Stimulated activated CD8-positive, alpha-beta memory T cell treated with anti-CD3 and anti-CD28 coated beads, Interleukin-7, amount 100 ng/mL, for 1 hour (primary cell): ENCODE measurements at places on chromosomes 12 and 14.

GRCh38 chr14:77272261-77272660 lies 1.3 kb upstream of the NGB start:
- no peak for DNase-seq

DNA sequence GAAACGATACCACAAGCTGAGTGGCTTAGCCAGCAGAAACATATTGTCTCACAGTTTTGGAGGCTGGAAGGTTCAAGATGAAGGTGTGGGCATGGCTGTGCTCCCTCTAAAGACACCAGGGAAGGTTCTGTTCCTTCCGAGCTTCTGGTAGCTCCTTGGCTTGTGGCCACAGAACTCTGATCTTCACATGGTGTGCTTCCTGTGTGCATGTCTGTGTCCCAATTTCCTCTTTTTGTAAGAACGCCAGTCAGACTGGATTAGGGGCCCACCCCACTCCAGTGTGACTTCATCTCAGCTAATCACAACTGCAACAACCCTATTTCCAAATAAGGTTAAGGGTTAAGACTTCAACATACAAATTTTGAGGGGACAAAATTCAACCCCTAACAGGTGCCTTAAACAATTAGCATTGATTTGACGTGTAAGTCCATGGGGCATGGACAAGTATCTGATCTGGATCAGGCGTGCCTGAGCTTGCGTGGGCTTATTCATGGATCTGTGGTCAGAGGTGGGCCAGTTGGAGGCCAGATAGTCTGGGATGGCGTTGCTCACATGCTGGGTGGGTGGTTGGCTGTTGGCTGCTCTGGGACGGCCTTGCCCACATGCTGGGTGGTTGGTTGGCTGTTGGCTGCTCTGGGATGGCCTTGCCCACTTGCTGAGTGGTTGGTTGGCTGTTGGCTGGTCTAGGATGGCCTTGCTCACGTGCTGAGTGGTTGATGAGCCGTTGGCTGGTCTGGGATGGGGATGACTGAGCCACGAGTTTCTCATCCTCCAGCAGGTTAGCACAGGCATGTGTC lies 88.5 kb downstream of the LGMN start:
- no peak for DNase-seq

GRCh38 chr14:35405304-35405996 lies 901 bp upstream of the NFKBIA start:
- DNase-seq = no peak

DNA sequence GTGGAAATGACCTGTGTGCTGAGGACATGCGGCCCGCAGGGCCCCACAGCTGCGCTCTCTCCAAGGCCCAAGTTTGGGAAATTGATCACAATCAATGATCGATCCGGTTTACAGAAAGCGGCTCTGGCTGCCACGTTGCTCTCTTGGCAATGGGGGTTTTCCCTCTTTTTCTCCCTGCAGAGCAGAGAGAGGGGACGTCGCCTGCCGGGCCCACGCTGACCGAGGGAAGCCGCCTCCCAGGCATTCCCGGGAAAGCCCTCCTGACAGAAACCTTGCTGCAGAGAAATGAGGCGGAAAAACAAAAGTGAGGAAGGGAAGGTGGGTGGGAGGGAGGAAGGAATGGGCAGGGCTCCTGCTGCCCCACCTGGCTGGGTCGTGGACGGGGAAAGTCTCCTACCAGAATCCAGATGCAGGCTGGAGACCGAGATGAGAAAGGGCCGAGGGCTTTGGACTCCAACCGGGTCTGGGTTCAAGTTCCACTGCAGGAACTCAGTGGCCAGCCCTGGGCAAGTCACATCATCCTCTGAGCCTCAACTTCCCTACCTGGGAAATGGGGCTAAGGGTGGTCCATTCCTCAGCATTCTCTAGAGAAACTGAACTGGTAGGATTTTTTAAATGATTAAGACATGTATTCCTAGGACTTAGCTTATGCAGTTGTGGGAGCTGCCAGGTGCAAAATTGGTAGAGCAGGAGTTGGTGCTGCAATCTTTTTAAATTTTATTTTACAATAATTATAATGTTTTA lies 75.5 kb downstream of the PHETA1 start:
- DNase-seq = no peak

DNA sequence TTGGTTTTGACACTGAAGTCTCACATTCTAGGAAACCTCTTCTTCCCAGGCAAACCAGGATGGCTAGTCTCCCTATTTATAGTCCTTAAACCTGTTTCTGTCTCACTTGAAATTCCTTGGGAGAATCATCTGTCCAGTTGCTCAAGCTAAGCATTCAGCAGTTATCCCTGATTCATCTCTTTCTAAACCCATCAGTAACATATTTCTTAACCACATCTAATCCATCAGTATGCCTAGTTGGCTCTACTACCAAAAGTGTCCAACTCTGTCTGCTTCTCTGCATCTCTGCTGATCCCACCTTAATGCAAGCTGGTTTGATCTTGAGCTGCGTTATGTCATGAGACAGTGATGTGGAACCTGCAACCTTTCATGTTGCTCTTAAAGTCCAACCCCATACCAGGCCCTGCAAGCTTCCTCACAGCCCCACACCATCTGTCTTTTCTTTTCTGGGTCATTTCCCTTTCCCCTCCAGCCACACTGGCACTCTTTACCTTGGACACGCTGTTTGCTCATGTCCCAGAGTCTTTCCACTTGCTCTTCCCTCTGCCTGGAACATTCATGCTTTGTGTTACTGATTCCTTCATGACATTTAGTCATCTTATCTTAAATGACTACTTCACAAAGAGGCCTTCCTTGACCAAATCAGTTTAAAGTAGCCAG lies 380.8 kb upstream of the RGS6 start:
- DNase-seq = no peak

- no peak for DNase-seq
Observed at GRCh38 chr14:22596354-22596879, 1.7 kb upstream of the ABHD4 start.

DNA sequence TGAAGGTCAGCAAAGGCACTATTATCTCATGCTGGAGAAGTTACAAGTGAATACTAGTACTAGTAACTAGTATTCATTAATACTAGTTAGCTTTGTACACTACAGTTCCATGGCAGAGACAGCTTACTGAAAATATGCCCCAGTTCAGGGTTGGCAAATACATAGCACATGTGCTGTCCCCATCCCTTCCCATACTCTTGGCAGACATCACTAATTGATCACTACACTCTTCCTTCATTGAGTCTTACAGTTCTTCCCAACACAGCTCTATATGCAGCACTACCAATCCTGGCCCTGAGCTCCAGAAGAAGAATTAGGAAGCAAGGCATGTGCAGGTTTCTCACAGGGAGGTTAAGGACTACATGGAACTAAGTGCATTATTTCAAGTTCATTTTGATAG lies 168.3 kb upstream of the EEA1 start:
- DNase-seq = no peak

- DNase-seq = no peak
Observed at GRCh38 chr14:78242086-78242485, 71.9 kb downstream of the NRXN3 start.

- no peak for DNase-seq
Observed at GRCh38 chr14:78968265-78968664, 798.1 kb downstream of the NRXN3 start.

DNA sequence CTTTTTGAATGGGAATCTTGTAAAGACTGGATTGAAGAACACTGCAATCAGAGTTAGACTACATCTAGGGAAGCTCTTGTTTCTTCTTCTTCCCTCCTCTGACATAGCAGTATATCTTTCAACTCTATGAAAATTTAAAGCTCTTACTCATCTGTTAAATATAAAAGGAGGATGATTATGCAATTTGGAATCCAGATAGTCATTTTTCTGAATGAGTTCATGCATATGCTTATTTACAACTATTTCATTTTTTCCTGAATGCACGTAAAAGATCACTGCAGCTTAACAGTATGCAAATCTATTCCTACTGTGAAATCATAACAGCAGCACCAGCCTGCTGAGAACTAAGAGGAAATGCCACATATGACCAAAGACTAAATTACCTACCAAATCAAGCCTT lies 133.5 kb upstream of the TMCC3 start:
- no peak for DNase-seq

GRCh38 chr12:32508626-32509025 lies 109.3 kb downstream of the FGD4 start:
- no peak for DNase-seq

- no peak for DNase-seq
Observed at GRCh38 chr12:130476451-130477135, 138.9 kb downstream of the PIWIL1 start.

GRCh38 chr14:70827347-70827746 lies 18.0 kb upstream of the MAP3K9 start:
- no peak for DNase-seq

GRCh38 chr12:109946505-109946904 lies 46.4 kb downstream of the TCHP start:
- DNase-seq = no peak

DNA sequence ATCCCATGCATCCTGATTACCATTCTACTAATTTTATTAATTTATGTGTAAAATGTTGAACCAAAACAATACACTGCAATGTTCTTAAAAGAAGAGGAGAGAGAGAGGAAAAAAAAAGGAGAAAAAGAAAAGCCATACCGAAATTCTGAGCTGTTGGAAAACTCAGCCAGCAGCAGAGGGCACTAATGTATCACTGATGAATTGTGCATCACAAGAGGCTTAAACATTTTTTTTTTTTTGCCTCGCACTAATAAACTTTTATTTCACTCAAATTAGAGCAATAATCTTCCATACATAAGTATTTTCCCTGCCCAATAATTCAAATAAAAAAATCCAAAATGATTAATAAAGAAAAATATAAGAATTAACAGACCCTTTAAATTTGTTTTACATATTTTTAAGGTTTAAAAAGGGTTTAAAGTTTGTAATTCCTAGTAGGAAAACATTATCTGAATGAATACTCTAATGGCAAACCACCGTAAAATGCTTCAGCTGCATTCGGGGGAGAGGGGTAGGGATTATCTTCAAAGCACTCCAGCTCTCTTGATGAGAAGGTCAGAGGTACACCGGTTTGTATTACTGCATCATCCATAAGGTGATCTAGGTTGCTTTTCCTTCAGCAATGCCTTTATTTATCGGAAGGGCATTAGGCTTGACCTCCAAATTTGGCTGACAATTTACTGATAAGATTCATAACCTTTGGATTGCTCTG lies 41.9 kb downstream of the ATP23 start:
- DNase-seq = no peak

- no peak for DNase-seq
Observed at GRCh38 chr14:100673085-100673806, 53.4 kb upstream of the DLK1 start.

GRCh38 chr12:16325426-16325825 lies 22.0 kb upstream of the MGST1 start:
- DNase-seq = no peak

- DNase-seq = no peak
Observed at GRCh38 chr12:98217257-98217656, 298.1 kb upstream of the TMPO start.

DNA sequence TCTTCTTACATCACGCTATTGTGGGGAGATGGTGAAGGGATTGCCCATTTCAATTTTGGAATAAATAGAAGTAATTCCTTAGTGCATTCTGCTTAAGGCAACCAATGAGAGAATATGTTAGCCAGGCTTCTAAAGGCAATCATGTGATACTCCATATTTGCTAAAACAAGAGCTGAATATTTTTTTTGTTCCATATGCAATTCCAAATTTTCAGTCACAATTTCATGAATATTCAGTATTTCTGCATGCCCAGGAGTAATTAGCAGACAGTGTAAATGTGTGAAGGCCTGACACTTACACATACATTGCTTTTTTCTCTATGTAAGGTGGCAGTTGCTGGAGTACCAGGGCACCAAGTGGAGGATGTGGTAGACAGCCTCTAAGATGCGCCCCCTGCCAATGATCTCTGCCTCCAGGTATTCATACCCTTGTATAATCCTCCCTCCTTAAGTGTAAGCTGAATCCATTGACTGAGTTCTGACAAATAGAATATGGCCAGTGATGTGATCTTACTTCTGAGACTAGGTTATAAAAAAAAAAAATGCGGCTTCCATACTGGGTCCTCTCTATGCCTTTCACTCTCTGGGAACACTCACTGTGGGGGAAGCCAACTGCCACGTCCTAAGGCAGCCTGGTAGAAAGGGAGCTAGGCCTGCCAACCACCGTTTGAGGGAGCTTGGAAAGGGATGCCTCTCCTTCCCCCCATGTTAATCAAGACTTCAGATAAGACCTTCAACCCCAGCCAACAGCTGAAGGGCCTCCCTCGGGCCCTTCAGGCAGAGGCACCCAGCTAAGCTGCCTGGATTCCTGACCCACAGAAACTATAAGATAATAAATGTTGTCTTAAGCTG lies 62.7 kb upstream of the PTGR2 start:
- DNase-seq = no peak

- no peak for DNase-seq
Observed at GRCh38 chr14:31205681-31206535, 1.7 kb downstream of the HECTD1 start.

DNA sequence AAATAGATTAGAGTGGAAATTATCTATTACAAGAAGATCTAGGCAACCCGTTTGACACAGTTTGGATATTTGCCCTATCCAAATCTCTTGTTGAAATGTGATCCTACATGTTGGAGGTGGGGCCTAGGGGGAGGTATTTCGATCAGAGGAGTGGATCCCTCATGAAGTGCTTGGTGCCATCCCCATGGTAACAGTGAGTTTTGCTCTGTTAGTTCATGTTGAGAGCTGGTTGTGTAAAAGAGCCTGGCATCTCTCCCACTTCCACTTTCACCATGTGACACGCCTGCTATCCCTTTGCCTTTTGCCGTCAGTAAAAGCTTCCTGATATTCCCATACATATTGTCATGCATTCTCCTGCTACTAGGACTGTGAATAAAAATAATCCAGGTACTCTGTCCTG lies 66.4 kb upstream of the FLRT2 start:
- DNase-seq = no peak

DNA sequence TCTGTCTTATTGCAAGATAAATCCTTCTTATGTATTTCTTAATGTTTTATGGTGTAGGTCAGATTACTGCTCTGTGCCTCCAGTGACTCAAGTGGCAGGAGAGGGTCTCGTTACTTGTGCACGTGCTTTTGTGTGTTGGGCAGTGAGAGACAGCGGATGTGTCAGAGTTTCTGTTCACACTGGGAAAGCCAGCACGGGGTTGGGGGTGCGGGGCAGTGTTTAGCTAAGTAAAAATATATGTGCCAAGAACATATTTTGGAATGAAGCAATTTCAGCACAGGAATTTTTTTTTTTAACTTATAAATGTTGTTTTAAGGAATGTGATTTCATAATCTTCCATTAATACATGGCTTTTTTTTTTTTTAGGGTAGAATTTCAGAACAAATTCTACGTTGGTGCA lies 4.5 kb upstream of the DNAH10 start:
- no peak for DNase-seq

DNA sequence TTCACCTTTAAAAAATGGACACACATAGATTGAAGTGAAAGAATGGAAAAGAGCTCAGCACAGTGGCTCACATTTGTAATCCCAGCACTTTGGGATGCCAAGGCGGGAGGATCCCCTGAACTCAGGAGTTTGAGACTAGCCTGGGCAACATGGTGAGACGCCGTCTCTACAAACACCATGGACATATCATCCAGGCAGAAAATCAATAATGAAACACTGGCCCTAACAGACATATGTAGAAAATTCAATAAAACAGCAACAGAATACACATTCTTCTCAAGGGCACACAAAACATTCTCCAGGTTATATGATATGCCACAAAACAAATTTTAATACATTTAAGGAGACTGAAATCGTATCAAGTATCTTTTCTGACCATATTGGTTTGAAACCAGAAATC lies 7.4 kb downstream of the WASHC3 start:
- no peak for DNase-seq

GRCh38 chr14:28102814-28103213 lies 663.8 kb upstream of the FOXG1 start:
- no peak for DNase-seq

- no peak for DNase-seq
Observed at GRCh38 chr12:27208414-27208750, 35.7 kb upstream of the STK38L start.
